ENCODE measurements at places on chromosomes 7 and 10.

- H3K27ac ChIP-seq, result no peak overlapping the region
- no peak overlapping the region for H3K4me3 ChIP-seq
- no peaks in the 10 kb centered on the region for H3K36me3 ChIP-seq
- DNase-seq, result no peak
- no peaks in the 10 kb centered on the region for H3K27me3 ChIP-seq
- H3K4me1 ChIP-seq, result no peaks in the 10 kb centered on the region
These were observed 333.9 kb downstream of the AUTS2 start for GRCh38 chr7:69932034-69932628.

DNA sequence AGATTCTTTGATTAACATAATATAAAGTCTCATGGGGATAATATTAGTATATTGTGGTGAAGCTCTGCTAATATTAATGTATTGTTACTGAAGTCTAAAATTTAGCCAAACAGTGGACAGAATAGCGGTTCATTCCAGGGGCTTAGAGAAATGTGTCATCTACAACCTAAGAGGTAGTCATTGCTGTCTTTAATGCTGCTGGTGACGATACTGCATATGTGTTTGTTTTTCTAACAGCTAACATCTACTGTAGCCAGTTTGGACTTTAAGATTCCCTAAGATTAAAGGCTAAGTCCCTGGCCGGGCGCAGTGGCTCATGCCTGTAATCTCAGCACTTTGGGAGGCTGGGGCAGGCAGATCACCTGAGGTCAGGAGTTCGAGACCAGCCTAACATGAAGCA lies 102.0 kb upstream of the SAMD8 start:
- H3K4me3 ChIP-seq, result no peak overlapping the region
- peaks cover 5% of the 10 kb centered on the region for H3K36me3 ChIP-seq
- no peak overlapping the region for H3K27ac ChIP-seq
- DNase-seq, result no peak

GRCh38 chr7:128937647-128938543 lies at the start of gene IRF5:
IRF5 (plus strand) TSS chr7:128937927; CDS start chr7:128942082, 4,155 bp downstream.
- H3K4me3 ChIP-seq, result peak within 1 kb of the TSS; percentile 77
- DNase-seq, result no peak
- H3K36me3 ChIP-seq, result no peaks in the 10 kb centered on the region
- peak within 1 kb of the TSS; percentile 61 for H3K27ac ChIP-seq

GRCh38 chr10:103765981-103766380 lies 89.4 kb downstream of the SH3PXD2A start:
- peak overlapping the region; percentile 59 for H3K27ac ChIP-seq
- DNase-seq, result peak; percentile 63
- H3K4me3 ChIP-seq, result peak overlapping the region; percentile 43
- H3K4me1 ChIP-seq, result peaks cover 56% of the 10 kb centered on the region
- H3K36me3 ChIP-seq, result peaks cover 2% of the 10 kb centered on the region

DNA sequence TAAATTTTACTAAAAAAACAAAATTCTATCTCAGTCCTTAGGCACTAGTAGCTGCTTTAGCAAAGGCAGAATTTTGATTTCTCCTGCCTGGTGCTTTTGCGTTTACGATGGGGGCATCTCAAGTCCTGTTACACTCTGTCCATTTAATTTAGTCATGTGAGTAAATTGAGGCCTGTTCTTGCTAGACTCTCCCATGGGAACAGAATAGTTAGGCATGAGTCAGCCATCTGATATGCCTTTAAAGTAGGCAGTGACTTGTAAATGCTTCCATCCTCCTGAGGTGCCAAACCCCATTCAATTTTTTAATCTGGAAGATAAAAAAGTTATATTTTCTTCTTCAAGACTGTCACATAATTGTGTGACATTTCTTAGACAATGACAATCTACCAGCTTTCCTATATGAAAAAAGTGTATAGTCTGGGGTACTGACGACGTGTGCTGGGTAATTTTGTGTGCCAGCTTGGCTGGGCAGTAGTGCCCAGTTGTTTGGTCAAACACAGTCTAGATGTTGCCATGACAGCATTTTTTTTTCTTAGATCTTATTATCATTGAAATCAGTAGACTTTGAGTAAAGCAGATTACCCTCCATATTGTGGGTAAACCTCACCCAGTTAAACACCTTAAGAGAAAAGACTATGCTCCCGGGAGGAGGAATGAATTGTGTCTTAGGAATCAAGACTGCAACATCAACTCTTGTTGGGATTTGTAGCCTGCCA lies 603.4 kb downstream of the SORCS1 start:
- peaks cover 2% of the 10 kb centered on the region for H3K36me3 ChIP-seq
- no peaks in the 10 kb centered on the region for H3K27me3 ChIP-seq
- DNase-seq, result no peak
- H3K27ac ChIP-seq, result no peak overlapping the region
